ENCODE measurements at places on chromosomes 1 and 21.

GRCh38 chr1:222631611-222632208, 13.8 kb downstream of the MIA3 start:
- no peak for DNase-seq

GRCh38 chr1:190464690-190465089, 13.0 kb downstream of the BRINP3 start:
- no peak for DNase-seq

GRCh38 chr1:11838349-11839272, 9.0 kb downstream of the NPPA start:
- DNase-seq: peak; percentile 64

DNA sequence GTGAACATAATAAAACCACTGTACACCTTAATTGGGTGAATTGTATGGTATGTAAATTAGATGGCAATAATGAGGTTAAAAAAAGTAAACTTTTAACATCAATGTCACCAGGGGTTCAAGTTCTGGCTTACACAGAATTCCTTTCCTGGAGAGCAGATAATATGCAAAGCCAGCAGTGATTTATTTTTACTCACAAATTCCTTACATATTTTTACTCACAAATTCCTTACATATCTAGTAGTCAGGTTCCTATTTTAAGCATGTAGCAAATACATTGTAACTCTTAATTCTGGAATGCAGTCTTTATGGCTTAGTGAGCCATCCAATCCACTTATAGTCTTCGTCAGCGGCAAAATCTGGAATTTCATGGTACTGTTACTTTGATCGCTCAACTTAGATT, 1.3 kb upstream of the UBE4B start:
- no peak for DNase-seq

- peak; percentile 6 for DNase-seq
Observed at GRCh38 chr1:20322825-20323612, 32.3 kb downstream of the VWA5B1 start.

GRCh38 chr1:3279182-3279470, 175.3 kb upstream of the ARHGEF16 start:
- no peak for DNase-seq

DNA sequence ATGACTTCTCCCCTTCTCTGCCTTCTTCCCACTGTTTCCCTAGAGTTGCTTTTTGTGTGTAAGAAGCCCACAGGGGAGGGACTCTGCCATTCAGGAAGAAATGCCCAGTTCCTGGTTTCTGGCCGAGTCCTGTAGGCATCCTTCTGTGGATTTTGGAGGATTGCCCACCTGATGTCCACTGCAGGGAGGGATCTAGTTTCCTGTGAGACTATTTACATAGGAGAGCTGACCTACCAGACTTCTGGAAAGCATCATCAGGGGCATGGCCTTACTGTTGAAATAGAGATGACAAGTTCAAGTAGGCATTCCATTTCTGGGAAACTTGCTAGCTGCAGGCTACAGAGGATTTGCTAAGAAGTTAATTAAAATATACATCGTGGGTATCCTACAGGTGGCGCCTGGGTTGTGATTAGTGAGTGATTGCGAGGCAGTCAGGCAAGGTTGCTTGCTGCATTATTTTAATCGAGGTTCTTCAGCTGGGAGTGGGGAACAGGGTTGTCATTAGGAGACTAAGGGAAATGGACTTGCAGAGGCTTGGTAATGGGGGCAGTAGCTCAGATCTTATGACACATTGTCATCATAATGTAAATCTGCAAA, 148.7 kb downstream of the HHAT start:
- DNase-seq: no peak

DNA sequence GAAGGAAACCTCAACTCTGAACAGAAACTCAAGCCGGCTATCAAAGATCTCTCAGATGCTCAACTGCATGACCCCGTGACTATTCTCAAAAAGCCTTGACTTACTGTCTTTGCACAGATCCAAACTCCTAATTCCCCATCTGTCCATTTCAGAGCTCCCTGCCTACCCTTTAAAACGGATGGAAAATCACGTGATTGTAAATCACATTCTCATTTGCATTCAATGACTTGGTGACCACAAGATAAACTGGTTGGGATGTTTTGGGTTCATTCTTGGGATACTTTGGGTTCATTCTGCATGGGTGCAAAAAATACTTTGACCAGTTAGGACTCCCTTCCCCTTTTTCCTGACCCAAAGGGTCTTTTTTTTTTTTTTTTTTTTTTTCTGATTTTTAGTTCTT, 41.3 kb upstream of the RUNX1 start:
- no peak for DNase-seq

DNA sequence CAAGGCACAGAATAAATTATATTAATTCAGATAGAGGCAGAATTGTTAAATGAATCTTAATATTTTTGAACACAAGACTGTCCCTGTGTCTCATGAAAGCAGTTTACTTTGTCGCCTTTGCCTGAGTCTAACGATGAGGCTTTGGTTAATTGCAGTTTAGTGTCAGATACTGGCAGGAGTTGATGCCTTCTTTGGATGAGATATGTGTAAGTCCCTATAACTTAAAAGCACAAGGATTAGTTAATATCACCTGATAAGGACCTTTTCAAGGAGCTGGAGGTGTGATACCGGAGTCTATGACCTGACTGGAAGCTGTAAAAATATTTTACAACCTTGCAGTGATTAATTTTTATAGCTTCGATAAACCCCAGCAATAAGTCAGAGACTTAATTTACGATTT, 2.0 kb upstream of the SIKE1 start:
- DNase-seq: no peak
